ENCODE measurements at places on chromosomes 11 and 22. TPM values are rescaled to one million over a fixed set of nuclear protein-coding genes. Genes with fewer than 3 reads are reported as not detected.

C1QTNF5 gene
- total RNA-seq, result 4.2 TPM

OR4C16 gene
- not detected for total RNA-seq

ROM1 gene
- total RNA-seq, result 7.6 TPM

TMEM191B gene
- 0.34 TPM for total RNA-seq

WNT7B gene
- 37.9 TPM for total RNA-seq

GSTT2 gene
- total RNA-seq, result not detected

Measured in lower leg skin (tissue), 4 donors.